ENCODE measurements at places on chromosomes 13 and 19. TPM values are rescaled to one million over a fixed set of nuclear protein-coding genes. Genes with fewer than 3 reads are reported as not detected.

Gene GNA15
- 0.15 TPM for total RNA-seq

Gene INSL3
- 0.52 TPM for total RNA-seq

Gene SH2D3A
- total RNA-seq = 16.9 TPM

Gene POLD1
- 73.0 TPM for total RNA-seq

Gene ZNF132
- 0.08 TPM for total RNA-seq

Gene VSTM1
- total RNA-seq = 1.2 TPM

Gene ZNF723
- total RNA-seq = not detected

Gene CXCL17
- total RNA-seq = not detected

Gene CLEC17A
- total RNA-seq = not detected

Gene LGI4
- 0.28 TPM for total RNA-seq

Gene RFX2
- 6.1 TPM for total RNA-seq

Gene FBN3
- 0.17 TPM for total RNA-seq

Gene LRRC8E
- 6.4 TPM for total RNA-seq

Gene MBD3
- total RNA-seq = 49.0 TPM

Gene CNOT3
- 63.8 TPM for total RNA-seq

Gene YJEFN3
- total RNA-seq = 3.7 TPM

Gene STAP2
- not detected for total RNA-seq

Gene P2RY11
- 8.3 TPM for total RNA-seq

Gene MAB21L1
- total RNA-seq = not detected

Gene WDR87
- total RNA-seq = not detected

Gene MAP2K7
- 14.8 TPM for total RNA-seq

Gene RGL3
- total RNA-seq = 1.3 TPM

Gene NFIX
- total RNA-seq = 3.6 TPM

Gene AKT2
- 172 TPM for total RNA-seq

Gene C3
- 51.0 TPM for total RNA-seq

Gene ZNF426
- total RNA-seq = 0.99 TPM

Gene DIAPH3
- total RNA-seq = 7.8 TPM

Gene ERICH4
- total RNA-seq = not detected

Gene DIRAS1
- total RNA-seq = 3.7 TPM

Gene CYP2A7
- total RNA-seq = not detected

Gene B3GNT3
- 4.1 TPM for total RNA-seq

Gene ZIC2
- total RNA-seq = 6.5 TPM

Gene CD79A
- 0.71 TPM for total RNA-seq

Gene TDRD3
- total RNA-seq = 4.5 TPM

Gene CGB3
- not detected for total RNA-seq

Gene SHFL
- total RNA-seq = 7.2 TPM

Gene ODAD3
- 1.0 TPM for total RNA-seq

Gene SLC8A2
- 0.20 TPM for total RNA-seq

Gene CIC
- 46.2 TPM for total RNA-seq

Gene GDF15
- 24.9 TPM for total RNA-seq

Gene LILRA1
- total RNA-seq = not detected

Gene HCN2
- total RNA-seq = 35.3 TPM

Gene C19orf85
- total RNA-seq = not detected
